Cerebellum (tissue), 4 donors: ENCODE measurements at places on chromosomes 3 and 15.

DNA sequence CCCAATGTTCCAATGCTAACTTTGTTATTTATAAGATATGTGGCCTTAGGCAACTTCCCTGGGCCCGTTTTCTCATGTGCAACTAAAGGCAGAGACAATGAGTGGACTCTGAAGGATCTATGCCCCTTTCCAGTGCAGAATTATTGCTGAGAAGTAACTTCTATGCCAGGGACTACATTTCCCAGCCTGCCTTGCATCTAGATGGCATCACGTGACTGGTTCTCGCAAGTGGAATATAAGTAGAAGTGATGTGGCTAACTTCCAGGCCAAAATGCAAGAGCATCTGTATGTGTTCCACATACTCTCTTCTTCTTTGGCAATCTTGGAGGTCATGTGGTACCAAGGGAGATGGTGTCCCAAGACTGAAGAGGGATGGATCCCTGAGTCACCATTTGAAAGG lies 674.4 kb downstream of the NTRK3 start:
- DNase-seq, result no peak

DNA sequence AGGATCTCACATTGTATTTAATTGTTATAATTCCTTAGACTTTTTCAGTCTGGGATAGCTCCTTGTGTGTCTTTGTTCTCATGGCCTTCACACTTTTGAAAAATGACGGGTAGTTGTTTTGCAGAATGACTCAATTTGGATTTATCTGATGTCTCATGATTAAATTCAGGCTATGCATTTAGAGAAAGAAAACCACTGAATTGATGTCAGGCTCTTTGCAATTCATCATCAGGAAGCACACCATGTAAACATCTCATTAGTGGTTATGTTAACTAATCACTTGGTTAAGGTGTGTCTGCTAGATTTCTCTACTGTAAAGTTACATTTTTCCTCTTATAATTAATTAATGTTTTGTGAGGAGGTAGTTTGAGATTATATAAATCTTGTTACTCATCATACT lies 8.0 kb upstream of the SLC22A13 start:
- no peak for DNase-seq

GRCh38 chr3:50637011-50637410 lies 20.1 kb downstream of the MAPKAPK3 start:
- DNase-seq, result no peak

GRCh38 chr15:69253156-69253555 lies 45.6 kb upstream of the PAQR5 start:
- DNase-seq, result peak; percentile 20

- no peak for DNase-seq
Observed at GRCh38 chr15:98402486-98402885, 245.9 kb upstream of the IGF1R start.

DNA sequence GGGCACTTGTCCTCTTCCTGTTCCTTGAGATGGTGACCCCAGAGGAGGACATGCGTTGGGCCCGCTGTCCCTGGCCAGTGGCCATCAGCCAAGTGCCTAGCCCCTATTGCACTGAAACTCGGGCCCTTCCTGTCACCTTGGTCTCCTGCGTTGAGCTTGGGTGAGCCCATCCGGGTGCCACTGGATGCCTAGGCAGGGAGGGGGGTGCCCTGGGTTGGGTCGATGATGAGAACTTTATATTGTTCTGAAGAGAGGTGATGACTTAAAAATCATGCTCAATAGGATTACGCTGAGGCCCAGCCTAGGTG lies 221.8 kb downstream of the SNRPN start:
- DNase-seq, result no peak

DNA sequence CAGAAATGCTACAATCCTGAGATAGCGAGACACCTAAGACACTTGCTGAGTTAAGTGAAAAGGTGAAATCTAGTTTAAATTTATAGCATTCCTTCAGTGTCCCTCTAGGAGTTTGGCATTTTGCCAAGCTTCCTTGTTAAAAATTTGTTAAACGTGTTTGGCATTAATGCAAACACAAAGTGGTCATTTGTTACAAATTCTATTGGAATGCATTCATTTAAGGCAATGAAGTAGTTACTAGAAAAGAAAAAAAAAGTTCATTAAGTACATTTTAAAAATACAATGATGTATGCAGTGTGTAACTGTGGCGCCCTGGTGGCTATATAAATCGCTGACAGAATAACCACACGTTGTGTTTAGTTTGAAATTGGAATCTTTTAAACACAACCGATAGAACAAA lies 31.3 kb upstream of the WNT5A start:
- DNase-seq, result no peak

DNA sequence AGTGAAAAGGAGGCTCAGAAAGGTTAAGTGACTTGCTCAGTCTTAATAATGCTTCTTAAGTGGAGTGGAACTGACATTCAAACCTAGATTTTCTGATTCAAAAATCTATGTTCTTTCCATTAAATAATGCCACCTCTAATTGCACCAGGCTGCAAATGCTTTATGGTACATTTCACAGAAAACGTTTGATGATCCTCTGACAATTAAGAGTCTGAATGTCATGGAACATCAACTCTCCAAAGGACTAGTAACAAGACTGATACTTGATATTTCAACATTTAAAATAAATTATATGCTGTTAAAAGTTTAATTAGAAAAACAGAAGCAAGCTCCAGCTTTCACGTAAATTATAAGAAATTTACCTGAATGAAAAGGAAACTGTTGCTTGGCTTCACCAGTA lies 151.5 kb downstream of the TBL1XR1 start:
- no peak for DNase-seq

DNA sequence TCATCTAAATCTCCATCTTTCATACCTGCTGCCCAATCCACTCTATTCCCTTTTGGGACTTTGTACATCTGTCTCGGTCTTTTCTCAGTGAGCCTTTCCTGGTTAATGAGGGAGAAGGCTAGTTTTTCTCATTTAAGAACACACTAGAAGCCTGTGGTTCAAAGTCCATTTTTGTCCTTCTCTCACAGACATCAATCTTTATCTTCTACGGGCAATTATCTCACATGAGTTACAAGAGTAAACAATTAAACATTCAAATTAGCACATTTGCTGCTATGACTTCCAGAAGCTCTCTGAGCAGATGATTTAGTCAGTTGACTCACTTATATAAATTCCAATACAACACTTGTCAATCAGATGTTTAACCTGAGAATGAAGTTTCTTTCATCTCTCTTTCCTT lies 49.3 kb upstream of the KBTBD8 start:
- no peak for DNase-seq

DNA sequence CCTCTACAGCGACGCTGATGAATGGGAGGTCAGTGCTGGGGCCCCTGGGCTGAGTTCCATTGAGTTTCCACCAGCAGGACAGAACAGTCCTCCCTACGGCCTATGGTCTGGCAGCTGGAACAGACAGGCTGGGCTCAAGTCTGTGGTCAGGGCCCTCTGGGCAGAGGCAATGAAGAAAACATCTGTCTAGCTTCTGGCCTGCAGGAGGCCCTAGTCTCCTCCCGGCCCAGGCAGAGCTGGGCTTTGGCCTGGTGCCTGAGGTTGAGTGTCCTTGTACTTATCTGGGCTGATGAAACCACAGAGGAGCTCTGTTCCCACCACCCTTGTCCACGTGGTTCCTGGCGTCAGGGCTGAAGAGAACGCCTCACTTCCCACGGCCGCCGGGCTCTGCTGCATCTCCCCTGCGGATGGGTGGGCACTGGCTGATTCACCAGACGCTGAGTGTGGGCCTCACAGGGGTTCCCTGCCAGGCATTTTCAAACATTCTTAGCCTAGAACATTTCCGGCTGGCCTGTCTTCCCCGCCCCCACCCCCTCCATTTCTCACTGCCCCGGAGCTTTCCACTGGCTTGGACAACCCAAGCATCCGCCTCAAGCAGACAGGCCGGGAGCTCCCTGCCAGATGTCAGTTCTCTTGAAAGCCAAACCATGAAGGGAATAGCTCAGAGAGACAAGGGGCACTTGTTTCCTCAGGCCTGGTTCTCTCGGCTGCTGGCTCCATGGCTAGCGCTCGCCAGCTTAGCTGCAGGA lies 20.3 kb downstream of the PPCDC start:
- DNase-seq, result peak; percentile 23

- DNase-seq, result no peak
Observed at GRCh38 chr3:49460188-49460890, 9.7 kb upstream of the DAG1 start.

GRCh38 chr3:50238549-50239026 lies 2.6 kb downstream of the GNAI2 start:
- peak; percentile 78 for DNase-seq

DNA sequence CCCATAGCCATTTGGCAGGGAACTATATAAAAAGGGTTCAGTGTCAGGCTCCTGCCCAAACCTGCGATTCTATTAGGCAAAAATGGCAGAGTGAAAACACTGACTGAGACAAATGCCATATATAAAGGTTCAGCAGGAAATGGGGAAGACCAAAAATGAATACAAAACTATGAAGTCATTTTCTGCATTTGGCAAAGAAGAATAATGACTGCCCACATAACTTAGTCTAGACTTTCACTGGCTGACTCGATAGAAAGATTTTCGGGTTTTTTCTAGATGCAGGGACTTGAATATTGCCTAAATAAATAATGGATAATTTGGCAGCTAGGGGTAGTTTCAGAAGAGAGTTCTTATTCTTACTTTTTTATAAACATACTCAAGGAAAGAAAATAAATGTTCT lies 178.0 kb downstream of the TPRG1 start:
- DNase-seq, result no peak

DNA sequence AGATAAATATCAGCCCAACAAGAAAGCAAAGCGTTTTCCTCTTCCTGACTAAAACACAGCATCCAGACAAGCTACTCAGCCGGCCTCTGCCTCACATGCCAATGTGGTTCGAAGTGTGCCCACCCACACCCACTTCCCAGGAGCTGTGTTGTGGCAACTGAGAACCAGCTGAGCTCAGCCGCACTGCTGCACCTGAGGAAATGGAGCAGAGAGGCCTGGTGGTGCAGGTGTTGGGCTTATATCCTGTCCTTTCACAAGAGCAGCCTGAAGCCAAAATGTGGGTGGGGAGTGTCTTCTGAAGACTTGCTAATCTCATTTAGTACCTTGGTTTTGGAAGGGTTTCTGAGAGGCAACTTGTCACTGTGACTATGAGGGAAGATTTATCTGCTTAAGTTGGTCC lies 23.0 kb upstream of the RETNLB start:
- DNase-seq, result no peak

DNA sequence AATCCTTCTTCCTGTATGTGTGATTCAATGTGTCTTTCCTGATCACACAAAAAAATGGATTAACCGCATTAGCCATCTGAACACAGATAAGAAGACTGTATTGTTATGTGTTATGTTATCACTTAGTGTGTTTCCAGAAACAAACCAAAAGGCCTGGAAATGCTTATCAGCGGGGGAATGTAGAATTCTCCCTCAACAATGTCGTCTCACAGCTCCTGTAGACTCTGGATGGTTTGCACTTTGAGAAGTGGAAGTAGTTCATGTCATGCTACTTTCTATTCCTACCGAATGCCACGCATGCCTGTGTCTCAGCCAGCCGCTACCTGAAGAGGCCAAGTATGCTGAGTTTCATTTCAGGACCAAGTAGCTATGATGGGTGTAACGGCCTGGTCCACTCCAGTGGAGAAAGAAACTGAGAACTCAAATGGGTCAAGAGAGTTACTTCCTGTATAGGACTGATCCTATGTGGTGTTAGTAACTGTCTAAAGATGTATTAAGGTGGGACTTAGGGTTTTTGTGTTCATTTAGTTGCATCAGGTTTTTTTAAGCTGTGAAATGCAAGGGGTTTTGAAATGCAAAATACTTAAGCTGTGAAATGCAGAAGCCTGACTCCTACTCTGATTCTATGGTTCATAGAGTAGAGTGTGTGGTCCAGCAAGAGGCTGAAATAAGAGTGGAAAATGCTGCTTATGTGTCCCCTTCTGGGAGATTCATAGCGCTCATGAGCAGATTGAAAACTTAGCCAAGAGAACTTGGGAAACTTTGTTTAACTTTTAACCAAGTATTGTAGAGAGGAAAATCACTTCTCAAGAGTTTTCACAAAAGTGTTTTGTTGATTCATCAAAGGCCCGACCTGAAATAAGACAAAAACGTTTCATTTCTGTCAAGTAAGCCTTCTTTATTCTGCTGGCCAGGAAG lies 118.5 kb upstream of the LMOD3 start:
- no peak for DNase-seq

DNA sequence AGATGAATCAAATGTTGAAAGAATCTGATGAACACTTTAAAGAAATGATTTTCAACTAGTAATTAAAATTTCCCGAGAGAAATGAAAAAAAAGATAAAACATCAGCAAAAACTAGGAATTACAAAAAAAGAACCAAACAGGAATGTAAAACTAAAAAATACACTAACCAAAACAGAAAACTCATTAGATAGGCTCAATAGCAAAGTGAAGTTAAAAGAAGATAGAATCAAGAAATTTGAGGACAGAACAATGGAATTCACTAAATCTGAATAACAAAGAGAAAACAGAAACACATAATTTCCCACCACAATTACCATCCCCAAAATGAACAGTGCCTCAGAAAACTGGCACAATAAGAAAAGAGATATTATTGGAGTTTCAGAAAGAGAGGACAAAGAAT lies 290.1 kb upstream of the CNTN4 start:
- DNase-seq, result no peak

DNA sequence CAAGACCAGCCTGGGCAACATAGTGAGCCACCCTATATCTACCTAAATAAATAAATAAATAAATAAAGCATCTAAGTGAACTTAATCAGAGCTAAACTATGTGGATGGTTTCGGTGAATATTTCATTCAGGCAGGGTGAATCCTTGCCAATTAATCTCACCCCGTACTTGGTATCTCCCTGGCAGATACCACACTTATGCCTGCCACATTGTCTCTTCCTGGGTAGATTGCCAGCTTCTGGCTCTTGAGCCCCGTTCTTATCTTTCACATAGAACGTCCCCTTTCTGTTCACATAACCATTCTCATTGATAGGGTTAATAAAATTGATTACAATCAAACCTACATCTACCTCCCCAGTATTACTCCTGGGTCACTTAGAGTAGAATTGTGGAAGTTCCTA lies 7.0 kb downstream of the SNAP23 start:
- DNase-seq, result no peak

DNA sequence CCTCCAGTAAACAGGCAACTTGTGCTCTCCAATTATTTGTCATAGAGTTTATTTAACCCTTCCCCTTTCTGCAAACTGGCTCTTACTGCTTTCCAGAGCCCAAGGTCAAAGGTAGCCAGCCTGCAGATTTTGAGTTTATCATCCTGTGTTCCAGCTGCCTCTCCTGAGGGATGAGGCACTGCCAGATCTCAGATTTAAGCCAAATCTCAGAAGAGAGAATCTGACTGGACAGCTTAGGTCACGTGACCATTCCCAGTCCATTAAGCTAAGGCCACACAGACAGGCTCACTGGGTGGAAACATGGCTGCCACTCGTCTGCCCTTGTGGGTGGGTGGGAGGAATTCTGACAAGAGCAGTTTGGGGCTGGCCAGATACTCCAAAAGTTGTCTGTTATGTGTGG lies 8.6 kb upstream of the SIAH2 start:
- no peak for DNase-seq

GRCh38 chr3:53303957-53304356 lies 43.4 kb downstream of the DCP1A start:
- DNase-seq, result no peak

- no peak for DNase-seq
Observed at GRCh38 chr15:81443040-81443820, 69.2 kb upstream of the TMC3 start.

GRCh38 chr3:185042312-185043050 lies 110.4 kb downstream of the C3orf70 start:
- no peak for DNase-seq

GRCh38 chr15:70324001-70324974 lies 226.6 kb upstream of the TLE3 start:
- no peak for DNase-seq

- no peak for DNase-seq
Observed at GRCh38 chr3:14340960-14341708, 61.3 kb upstream of the SLC6A6 start.
